ENCODE measurements at places on chromosomes 2 and 18. TPM values are rescaled to one million over a fixed set of nuclear protein-coding genes. Genes with fewer than 3 reads are reported as not detected.
A peak's percentile ranks its signal among the peaks of the same experiment; 100 is the strongest.

Gene DTYMK
- polyA plus RNA-seq = 31.6 TPM

Gene SLC30A3
- polyA plus RNA-seq = not detected

Gene REG3A
- not detected for polyA plus RNA-seq

Gene RTP5
- not detected for polyA plus RNA-seq

Gene LTBP1
- 9.3 TPM for polyA plus RNA-seq

Gene DPYSL5
- not detected for polyA plus RNA-seq

Gene SETBP1
- 3.3 TPM for polyA plus RNA-seq

Gene TSPYL6
- not detected for polyA plus RNA-seq

Gene SERPINB10
- 5.8 TPM for polyA plus RNA-seq

Gene KRCC1
- polyA plus RNA-seq = 16.2 TPM

GRCh38 chr2:62209427-62209991 lies 13.6 kb downstream of the B3GNT2 start:
- no peak overlapping the region for H3K4me3 ChIP-seq
- H3K27ac ChIP-seq = no peak overlapping the region
- peaks cover 3% of the 10 kb centered on the region for H3K36me3 ChIP-seq
- no peak for DNase-seq
- H3K4me1 ChIP-seq = peaks cover 6% of the 10 kb centered on the region

DNA sequence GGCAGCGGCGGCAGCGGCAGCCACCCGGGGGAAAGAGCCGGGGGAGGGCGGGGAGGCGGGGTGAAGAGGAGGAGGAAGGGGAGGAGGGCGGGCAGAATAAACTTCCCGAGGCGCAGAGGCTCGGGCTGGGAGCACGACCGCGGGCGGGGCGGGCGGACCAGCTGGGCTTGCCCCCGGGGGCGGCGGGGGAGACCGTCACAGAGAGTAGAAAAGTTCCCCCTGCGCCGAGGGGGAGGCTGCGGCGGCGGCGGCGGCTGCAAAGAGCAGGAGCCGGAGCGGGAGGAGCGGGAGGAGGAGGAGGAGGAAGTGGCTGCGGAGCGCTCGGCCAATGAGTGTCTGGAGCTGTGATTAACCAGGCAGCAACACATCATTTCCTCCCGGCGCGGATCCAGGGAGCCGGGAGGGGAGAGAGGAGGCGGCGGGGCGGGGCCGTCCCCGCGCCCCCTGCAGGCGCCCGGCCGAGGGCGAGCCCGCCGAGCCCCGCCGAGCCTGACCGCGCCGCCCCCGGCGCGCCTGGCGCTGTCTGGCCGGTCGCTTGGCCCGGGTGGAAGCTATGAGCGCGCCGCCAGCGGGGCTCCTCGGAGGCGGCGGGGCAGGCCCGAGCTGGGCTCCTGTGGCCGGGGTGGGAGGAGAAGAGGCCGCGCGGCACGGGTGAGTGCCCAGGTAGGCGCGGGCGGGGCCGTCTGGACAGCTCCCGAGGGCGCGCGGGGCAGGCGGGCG lies at the start of gene ACVR1:
Gene ACVR1 (minus strand): TSS at position 265 of the 720 bp plus-strand sequence. CDS start 76,837 bp downstream, outside the sequence.
- H3K27me3 ChIP-seq = no peaks in the 10 kb centered on the region
- H3K4me3 ChIP-seq = peak within 1 kb of the TSS; percentile 79
- H3K4me1 ChIP-seq = peaks cover 41% of the 10 kb centered on the region
- peak within 1 kb of the TSS; percentile 88 for H3K27ac ChIP-seq
- peaks cover 4% of the 10 kb centered on the region for H3K36me3 ChIP-seq

DNA sequence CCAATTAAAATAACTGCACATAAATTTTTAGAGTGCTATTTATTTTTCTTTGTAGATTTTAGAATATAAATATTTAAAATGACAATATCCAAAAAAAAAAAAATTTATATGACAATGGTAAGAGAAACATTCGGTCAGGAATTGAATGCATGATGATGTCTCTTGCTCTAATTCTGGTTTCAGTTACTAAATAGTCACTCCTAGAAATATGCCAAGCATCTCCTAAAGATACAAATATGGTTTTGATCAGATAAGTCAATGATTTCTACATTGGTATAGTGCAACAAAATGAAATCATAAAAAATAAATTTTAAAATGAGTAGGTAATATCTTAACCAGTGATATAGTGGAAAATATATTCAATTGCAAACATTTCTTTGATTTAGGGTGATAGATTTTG lies 95.9 kb upstream of the ACKR3 start:
- no peaks in the 10 kb centered on the region for H3K36me3 ChIP-seq
- no peak for DNase-seq
- no peaks in the 10 kb centered on the region for H3K27me3 ChIP-seq

GRCh38 chr2:200338692-200339091 lies 32.2 kb downstream of the SPATS2L start:
- no peaks in the 10 kb centered on the region for H3K27me3 ChIP-seq
- DNase-seq = no peak
- H3K27ac ChIP-seq = no peak overlapping the region
- peaks cover 8% of the 10 kb centered on the region for H3K36me3 ChIP-seq
- H3K4me3 ChIP-seq = no peak overlapping the region
- H3K4me1 ChIP-seq = peaks cover 6% of the 10 kb centered on the region

GRCh38 chr2:14422426-14422825 lies 210.1 kb upstream of the LRATD1 start:
- DNase-seq = no peak
- H3K4me1 ChIP-seq = peaks cover 17% of the 10 kb centered on the region
- H3K36me3 ChIP-seq = no peaks in the 10 kb centered on the region
- no peak overlapping the region for H3K4me3 ChIP-seq
- no peak overlapping the region for H3K27ac ChIP-seq

GRCh38 chr18:28736951-28737350 lies 560.0 kb upstream of the CDH2 start:
- H3K4me3 ChIP-seq = no peak overlapping the region
- H3K27me3 ChIP-seq = no peaks in the 10 kb centered on the region
- no peak overlapping the region for H3K27ac ChIP-seq

GRCh38 chr2:28447086-28447485 lies 48.8 kb upstream of the PLB1 start:
- no peaks in the 10 kb centered on the region for H3K36me3 ChIP-seq
- H3K27ac ChIP-seq = peak overlapping the region; percentile 82
- H3K4me1 ChIP-seq = peaks cover 59% of the 10 kb centered on the region
- no peak for DNase-seq

- no peaks in the 10 kb centered on the region for H3K36me3 ChIP-seq
- DNase-seq = no peak
- no peak overlapping the region for H3K27ac ChIP-seq
- no peaks in the 10 kb centered on the region for H3K27me3 ChIP-seq
- H3K4me3 ChIP-seq = no peak overlapping the region
Observed at GRCh38 chr18:36901277-36901701, 72.4 kb downstream of the KIAA1328 start.

DNA sequence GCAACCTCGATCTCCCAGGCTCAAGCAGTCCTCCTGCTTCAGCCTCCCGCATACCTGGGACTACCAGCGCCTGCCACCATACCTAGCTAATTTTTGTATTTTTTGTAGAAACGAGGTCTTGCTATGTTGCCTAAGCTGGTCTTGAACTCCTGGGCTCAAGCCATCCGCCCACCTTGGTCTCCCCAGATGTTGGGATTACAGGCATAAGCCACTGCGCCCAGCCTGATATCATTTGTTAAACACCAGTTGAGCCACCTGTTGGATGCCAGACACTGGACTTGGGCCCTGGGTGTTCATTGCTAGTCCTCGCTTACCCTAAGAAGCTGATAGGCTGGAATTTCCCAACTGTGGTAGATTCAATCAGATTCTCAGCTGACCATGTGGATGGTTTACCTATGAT lies 79.8 kb downstream of the ITGB1BP1 start:
- no peaks in the 10 kb centered on the region for H3K4me1 ChIP-seq
- H3K4me3 ChIP-seq = no peak overlapping the region
- H3K27ac ChIP-seq = no peak overlapping the region
- no peak for DNase-seq
- peaks cover 46% of the 10 kb centered on the region for H3K36me3 ChIP-seq
- H3K27me3 ChIP-seq = no peaks in the 10 kb centered on the region

DNA sequence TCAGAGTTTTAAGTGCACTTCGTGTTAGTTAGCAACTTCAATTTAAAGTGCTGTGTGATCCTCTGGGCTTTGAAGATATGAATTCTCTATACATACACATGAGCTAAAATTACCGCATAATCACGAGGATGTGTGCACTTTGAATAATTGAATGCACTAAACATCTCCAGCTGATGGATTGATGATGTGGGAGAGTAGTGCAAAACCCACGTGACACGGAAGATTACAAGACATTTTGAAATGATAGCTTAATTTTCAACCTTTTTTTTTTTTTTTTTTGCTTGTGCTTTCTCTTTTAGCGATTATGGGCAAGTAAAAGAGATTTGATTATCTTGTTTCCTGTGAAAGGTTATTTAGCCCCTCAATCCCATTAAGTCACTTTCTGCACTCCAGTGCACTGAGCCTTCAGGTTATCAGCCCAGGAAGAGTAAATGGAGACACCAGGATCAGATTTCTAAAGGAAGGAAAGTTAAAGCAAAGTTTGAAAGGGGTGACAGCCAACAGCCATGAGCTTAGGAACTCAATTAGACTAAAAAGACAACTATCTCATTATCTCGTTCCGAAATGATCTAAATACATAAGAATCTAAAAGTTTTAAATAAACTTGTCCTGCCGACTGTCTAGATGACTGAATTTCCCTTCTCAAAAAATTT lies 81.6 kb downstream of the CDK15 start:
- no peak overlapping the region for H3K4me3 ChIP-seq
- H3K27me3 ChIP-seq = peaks cover 9% of the 10 kb centered on the region
- peaks cover 16% of the 10 kb centered on the region for H3K4me1 ChIP-seq
- H3K27ac ChIP-seq = no peak overlapping the region
- no peak for DNase-seq
- H3K36me3 ChIP-seq = no peaks in the 10 kb centered on the region

DNA sequence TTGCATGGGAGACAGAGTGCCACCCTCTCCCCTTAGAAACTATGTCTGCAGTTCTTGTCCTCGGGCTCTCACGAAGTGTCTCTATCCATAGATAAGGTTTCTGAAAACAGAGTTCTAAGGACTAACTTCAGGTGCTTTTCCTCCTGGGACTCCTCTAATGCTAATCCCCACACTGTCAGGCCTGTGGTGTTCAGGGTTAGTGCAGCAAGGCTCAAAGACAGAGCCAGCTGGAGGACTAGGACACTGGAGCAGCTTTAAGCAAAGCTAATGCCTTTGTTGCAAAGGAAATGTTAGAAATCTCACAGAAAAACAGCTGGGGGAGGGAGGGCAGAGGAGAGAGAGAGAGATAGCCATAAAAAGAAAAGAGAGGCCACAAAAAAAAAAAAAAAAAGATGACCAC lies 824.0 kb upstream of the FSHR start:
- H3K27ac ChIP-seq = no peak overlapping the region
- no peak overlapping the region for H3K4me3 ChIP-seq
- H3K27me3 ChIP-seq = no peaks in the 10 kb centered on the region
- H3K4me1 ChIP-seq = peaks cover 4% of the 10 kb centered on the region
- H3K36me3 ChIP-seq = no peaks in the 10 kb centered on the region

- H3K4me1 ChIP-seq = peaks cover 7% of the 10 kb centered on the region
- H3K27me3 ChIP-seq = no peaks in the 10 kb centered on the region
- no peak overlapping the region for H3K4me3 ChIP-seq
- no peak overlapping the region for H3K27ac ChIP-seq
Observed at GRCh38 chr2:133346654-133347053, 221.6 kb downstream of the NCKAP5 start.

DNA sequence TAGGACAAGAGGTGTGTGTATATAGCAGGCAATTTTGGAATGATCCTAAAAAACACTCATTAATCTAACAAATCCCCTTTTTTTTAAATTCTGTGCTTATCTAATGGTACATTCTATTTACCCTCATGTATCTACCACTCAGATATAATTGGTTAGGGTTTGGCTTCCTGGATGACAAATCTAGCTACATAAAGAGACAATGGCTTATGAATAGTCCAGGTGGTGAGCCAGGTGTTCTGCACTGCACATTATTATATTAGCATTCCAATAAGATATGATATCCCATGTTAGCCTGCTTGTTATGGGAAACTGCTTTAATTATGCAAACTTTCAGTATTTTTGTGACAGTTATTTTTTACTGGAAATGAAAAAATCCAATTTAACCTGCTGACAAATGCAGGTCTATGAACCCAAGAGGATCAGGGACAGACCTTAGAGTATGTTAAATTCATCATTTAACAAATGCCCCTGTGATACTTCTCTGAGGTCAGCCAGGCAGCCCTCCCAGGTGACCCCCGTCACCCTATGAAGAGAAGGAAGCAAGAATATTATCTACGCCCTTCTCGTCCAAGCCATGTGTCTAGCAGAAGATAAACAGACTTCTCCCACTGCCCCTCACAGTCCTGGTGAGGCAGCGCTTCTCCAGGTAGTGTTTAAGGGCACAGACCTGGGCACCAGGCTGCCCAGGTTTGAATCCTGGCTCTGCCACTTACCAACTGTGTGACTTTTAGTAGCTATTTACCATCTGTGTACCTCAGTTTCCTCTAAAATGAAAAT lies 83.0 kb downstream of the ADD2 start:
- H3K36me3 ChIP-seq = no peaks in the 10 kb centered on the region
- H3K4me1 ChIP-seq = no peaks in the 10 kb centered on the region
- H3K27ac ChIP-seq = no peak overlapping the region

DNA sequence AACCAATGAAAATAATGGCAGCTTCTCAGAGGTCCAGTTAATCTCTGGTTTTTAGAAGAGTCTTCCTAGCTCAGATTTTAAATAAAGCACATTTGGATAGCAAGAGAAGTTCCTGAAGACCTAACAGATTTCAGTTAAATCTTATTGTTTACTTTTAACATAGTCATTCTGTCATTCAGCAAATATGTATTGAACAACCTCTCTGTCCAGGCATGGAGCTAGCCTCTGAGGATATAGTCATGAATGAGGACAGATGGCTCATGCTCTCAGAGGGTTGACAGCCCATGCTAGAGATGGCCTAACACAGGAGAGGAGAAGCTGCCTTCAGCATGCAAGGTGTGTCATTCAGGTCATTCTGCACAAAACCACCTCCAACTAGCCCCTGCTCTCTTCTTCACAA lies 6.2 kb downstream of the CCBE1 start:
- H3K4me1 ChIP-seq = peaks cover 20% of the 10 kb centered on the region
- H3K4me3 ChIP-seq = no peak overlapping the region
- H3K36me3 ChIP-seq = no peaks in the 10 kb centered on the region
- no peak for DNase-seq
- no peaks in the 10 kb centered on the region for H3K27me3 ChIP-seq

DNA sequence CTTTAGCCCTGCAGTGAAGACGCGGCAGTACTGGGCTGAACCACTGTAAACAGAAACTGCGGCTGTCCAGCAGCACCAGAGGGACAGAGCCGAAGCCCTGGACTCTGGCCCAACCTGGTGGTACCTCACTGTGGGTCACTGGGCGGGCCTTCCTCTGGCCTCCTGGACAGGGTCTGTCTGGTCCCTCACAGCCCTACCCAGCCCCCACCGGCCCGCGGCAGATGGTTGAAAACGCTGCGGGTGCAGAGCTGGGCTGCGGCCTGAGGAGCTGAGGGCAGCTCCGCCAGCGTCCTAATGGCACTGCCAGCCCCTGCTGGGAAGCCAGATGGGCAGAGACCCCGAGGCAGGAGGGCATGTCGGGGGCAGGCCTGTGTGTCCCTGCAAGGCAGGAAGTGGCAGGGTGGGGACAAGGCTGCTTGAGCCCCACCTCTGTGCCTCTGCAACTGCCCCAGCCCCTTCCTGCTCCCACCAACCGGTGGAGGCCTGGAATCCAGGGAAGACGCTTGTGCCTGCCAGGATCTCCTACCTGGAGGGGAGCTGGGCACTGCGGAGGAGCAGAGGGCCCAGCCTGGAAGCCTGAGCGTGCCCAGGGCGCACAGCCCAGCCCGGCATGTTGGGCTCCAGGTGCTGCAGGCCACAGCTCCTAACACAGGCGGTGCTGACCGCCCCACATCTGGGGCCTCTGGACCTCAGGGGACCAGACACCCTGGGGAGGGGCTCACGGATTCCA lies 36.3 kb downstream of the HS6ST1 start:
- no peaks in the 10 kb centered on the region for H3K4me1 ChIP-seq
- no peaks in the 10 kb centered on the region for H3K36me3 ChIP-seq
- H3K27me3 ChIP-seq = no peaks in the 10 kb centered on the region
- DNase-seq = no peak

All from keratinocyte (primary cell).